GOT3 (cell line): ENCODE measurements at places on chromosomes 12 and 14.

DNA sequence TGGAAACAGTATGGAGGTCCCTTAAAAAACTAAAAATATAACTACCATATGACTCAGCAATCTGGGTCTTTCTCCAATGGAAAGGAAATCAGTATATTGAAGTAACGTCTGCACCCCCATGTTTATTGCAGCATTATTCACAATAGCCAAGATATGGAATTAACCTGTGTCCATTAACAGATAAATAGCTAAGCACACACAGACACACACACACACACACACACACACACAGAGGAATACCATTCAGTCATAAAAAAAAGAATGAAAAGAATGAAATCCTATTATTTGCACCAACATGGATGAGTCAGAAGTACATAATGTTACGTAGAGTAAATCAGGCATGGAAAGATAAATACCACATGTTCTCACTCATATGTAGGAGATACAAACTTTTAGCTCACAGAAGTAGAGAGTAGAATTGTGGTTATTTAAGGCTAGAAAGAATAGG lies 4.7 kb downstream of the KLRK1 start:
- no peak for DNase-seq

DNA sequence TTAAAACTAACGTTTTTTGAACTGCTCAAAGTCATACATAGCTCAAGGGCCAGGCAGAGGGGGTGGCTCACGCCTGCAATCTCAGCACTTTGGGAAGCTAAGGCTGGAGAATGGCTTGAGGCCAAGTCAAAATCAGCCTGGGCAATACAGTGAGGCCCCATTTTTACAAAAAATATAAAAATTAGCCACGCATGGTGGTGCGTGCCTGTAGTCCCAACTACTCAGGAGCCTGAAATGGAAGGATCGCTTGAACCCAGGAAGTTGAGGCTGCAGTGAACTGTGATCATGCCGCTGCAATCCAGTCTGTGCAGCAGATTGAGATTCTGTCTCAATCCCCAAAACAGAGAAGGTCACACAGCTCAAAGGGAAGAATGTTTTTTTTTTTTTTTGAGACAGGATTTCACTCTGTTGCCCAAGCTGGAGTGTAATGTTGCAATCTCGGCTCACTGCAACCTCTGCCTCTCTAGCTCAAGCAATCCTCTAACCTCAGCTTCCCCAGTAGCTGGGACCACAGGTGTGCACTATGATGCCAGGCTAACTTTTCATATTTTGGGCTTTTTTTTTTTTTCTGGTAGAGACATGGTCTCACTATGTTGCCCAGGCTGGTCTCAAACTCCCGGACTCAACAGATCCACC lies 2.9 kb downstream of the RBM23 start:
- no peak for DNase-seq

DNA sequence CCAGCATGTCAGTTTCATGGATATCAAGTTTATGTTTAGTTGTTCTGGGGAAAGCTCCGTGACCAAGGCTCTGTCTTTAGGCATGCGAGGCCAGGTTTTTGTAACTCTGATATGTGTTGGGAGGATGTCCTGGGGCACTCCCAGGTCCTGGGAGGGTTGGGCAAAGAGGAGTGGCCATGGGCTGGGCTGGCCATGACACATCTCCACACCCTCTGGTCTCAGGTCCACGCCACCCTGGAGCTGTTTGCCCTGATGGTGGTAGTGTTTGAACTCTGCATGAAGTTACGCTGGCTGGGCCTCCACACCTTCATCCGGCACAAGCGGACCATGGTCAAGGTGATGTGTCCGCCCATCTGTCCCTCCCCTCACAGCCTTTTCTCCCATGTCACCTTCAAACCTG lies 46.4 kb downstream of the TPCN1 start:
- no peak for DNase-seq

DNA sequence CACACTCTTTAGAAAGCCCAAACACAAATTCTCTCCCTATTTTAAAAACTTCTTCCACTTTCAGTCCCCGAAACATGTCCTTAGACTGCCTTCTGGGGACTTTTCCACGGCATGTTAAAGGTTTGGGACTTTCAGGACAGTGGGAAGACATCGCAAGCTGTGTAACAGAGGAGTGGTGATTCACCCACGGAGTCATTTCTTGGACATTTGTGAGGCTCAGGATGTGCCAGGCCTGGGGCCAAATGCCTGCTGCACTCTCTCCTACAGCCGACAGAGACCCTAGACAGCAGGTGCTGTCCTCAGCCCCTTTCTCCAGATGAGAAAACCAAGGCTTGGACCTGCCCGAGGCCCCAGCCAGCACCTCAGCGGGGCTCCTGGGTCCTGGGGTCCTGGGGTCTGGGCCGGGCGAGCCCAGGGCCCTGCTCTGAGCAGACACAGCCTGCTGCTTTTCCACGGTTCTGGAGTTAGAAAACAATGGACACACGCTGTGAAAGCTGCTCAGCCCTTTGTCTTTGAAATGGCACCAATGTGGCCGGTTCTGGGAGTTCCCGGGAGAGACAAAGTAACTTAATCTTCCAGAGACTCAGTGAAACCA lies 370.2 kb upstream of the SFSWAP start:
- no peak for DNase-seq

DNA sequence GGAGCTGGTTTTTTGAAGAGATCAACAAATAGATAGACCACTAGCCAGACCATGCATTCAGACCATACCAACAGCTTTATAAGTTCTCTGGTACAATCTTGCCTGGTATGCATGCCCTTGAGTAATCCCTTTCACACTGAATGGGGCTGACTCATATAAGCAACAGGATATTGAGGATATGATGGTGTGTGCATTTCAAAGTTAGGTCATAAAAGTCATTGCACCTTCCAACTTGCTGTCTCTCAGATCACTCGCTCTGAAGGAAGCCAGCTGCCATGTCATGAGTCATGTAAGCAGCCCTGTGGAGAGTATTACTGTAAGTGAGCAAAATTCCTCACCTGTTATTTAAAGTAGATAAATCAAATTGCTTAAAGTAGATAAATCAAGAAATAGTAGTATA lies 45.0 kb upstream of the OR6J1 start:
- no peak for DNase-seq

- no peak for DNase-seq
Observed at GRCh38 chr14:29671034-29671433, 256.6 kb downstream of the PRKD1 start.

GRCh38 chr14:50225067-50225973 lies 6.1 kb downstream of the SOS2 start:
- DNase-seq, result no peak

- DNase-seq, result no peak
Observed at GRCh38 chr14:73789989-73790581, 61.5 kb upstream of the PTGR2 start.

GRCh38 chr12:76639646-76640045 lies 80.1 kb upstream of the OSBPL8 start:
- no peak for DNase-seq

- no peak for DNase-seq
Observed at GRCh38 chr14:51860825-51861499, 550 bp downstream of the GNG2 start.

- no peak for DNase-seq
Observed at GRCh38 chr14:77094672-77095284, 3.3 kb upstream of the CIPC start.

- no peak for DNase-seq
Observed at GRCh38 chr12:57850854-57851430, 4.4 kb upstream of the CTDSP2 start.

- DNase-seq, result no peak
Observed at GRCh38 chr12:91074851-91075250, 17.0 kb upstream of the KERA start.

DNA sequence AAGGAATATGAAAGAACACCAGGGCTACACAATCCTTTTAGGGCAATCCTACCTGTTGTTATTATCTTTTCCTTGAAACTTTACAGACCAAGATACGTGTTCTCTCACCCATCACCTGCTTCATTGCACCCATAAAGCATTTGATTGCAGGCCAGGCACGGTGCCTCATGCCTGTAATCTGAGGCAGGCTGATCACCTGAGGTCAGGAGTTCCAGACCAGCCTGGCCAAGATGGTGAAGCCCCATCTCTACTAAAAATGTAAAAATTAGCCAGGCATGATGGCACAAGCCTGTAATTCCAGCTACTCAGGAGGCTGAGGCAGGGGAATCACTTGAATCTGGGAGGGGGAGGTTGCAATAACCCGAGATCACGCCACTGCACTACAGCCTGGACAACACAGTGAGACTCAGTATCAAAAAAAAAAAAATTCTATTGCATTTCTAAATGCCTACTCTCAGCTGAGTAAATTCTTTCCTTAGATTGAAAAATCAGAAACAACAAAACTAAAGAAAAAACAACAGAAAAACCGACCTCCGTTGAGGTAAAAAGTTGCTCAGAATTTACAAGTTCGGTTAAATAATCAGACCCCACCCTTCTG lies 183.7 kb upstream of the TMEM132C start:
- DNase-seq, result no peak

GRCh38 chr12:2489275-2489674 lies 305.5 kb upstream of the FKBP4 start:
- no peak for DNase-seq
